GM03348 (cell line): ENCODE measurements at places on chromosomes 12 and 14.
A peak's percentile ranks its signal among the peaks of the same experiment; 100 is the strongest.

DNA sequence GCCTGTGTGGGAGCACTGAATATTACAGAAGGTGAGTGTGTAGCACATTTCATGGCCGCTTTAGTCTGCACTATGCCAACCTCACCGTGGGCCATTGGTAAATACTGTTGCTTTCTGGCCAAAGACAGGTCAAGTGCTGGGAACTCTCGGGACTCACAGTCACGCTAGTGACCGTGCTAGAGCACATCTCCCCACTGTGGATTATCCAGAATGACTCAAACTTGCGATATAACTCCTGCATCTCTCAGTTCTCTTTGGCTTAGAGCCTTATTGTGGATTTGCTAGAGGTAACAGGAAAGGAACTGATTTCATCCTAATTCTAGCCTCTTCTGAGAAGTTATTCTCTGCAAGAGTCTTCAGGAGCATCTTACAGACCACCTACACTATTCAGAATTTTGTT is 86.5 kb downstream of the DAD1 start:
- no peak for DNase-seq

GRCh38 chr12:117148642-117149041 is 41.6 kb downstream of the FBXO21 start:
- DNase-seq, result no peak

DNA sequence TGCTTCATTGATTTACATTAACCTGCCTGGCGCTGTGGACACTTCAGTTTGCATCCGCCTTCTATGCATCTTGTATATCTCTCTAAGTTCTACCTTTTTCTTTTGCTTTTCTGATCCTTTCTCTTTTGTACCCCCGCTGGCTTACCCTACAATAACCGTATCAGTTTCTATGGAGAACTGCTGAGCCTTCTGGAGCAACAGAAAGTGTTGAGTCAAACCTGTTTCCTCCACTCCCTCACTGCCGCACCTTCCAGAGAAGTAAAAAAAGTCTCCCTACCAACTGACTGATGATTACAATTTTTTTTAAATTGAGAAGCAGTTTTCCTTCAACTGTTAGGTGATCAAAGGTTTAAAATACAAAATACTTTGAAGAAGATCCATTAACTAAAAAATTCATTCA is 17.4 kb downstream of the EXD2 start:
- DNase-seq, result no peak

- DNase-seq, result peak; percentile 30
Observed at GRCh38 chr12:69929531-69929930, 104.5 kb downstream of the MYRFL start.

GRCh38 chr12:11855983-11856374 is 206.5 kb downstream of the ETV6 start:
- no peak for DNase-seq

DNA sequence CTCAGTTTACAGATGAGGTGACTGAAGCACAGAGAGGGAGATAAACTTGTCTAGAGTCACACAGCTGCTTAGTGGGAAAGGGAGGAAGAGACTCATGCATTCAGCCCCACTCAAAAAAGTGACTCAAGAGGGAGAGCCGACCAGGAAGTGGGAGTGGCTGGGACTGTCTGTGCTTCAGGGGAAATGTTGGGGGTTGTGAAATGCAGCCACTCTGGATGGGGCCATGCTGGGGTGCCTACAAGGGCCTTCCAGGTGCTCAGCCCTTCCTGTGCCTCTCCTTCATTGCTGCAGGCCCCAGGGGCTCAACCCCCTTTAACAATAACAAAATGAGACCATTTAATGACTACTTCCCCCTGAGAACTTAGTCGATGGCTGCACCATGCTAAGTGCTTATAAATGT is 41.8 kb downstream of the CACNA1C start:
- peak; percentile 70 for DNase-seq

GRCh38 chr14:96341323-96341722 is 21.8 kb downstream of the ATG2B start:
- DNase-seq, result no peak

DNA sequence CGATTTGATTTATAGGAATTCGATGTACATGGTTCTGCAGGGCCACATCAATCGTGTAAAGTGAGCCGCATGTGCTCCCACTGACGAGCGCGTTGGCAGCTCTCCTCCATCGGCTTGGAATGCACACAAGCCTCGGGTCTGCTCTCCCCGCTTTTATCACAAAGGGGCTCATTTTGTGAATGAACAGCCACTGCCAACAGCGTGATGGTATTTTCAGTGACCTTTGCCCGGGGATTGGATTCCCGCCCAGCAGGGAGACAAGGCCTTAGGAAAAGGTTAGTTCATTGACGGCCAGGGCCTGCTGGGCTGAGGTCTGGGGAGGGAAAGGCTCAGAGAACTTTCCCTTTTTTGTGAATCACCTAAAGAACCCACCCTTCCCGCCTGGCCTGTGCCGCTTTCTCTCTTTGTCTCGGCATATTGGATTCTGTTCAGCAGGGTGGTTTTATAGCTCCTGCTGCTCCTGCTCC is 232.1 kb downstream of the MSRB3 start:
- DNase-seq, result no peak

- no peak for DNase-seq
Observed at GRCh38 chr14:77183896-77184295, 2.3 kb downstream of the TMEM63C start.

DNA sequence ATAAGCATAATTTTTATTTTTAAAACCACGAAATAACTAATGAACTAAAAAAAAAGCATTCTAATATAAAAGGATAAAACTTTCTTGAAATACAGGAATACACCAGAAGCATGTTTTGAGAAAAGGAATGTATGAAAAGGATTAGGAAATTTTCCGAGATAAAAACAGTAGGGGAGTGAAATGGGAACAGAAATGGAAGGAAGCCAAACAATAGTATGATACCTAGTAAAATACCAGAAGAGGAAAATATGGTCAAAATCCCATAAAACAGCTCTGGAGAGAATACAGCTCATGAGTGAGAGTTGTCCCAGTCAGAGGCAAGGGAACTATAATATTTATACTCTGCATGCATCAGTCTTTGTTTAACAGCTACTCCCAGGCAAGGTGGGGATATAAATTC is 1016.2 kb downstream of the SLC6A15 start:
- no peak for DNase-seq

DNA sequence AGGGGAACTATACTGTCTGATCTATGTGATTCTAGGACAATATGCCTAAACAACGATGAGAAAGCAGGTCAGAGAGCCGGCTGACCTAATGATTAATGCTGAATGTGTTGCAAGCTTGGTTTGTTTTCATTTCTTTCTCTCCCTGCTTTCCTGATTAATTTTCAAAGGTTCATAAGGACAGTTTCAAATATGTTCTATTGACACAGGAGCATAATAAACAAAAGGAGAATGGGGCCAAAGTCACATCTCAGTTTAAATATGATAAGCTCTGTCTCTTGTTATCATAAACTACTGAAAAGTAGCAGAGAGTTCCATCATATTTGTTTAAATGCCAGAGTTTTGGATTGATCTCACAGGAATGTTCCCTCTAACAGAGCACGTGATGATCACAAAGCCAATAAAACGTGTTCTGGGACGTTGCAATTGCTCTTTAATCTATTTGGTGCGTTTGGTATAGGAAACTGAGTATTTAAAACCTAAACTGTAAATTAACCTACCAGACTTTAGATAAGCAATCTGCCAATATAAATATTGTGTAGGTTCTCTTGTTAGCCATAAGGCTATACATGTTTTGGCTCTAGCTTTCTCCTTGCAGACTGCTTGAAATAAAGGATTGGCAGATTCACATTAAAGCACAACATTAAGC is 3.7 kb upstream of the HSD17B6 start:
- DNase-seq, result no peak

GRCh38 chr12:57575771-57576612 is 15.0 kb upstream of the PIP4K2C start:
- no peak for DNase-seq

- DNase-seq, result no peak
Observed at GRCh38 chr12:102847131-102847530, 69.9 kb downstream of the PAH start.

GRCh38 chr12:78698747-78699146 is 165.8 kb upstream of the SYT1 start:
- no peak for DNase-seq

- DNase-seq, result no peak
Observed at GRCh38 chr14:94675036-94675435, 62.8 kb downstream of the SERPINA3 start.

- DNase-seq, result no peak
Observed at GRCh38 chr12:7352661-7353060, 48.8 kb downstream of the ACSM4 start.

DNA sequence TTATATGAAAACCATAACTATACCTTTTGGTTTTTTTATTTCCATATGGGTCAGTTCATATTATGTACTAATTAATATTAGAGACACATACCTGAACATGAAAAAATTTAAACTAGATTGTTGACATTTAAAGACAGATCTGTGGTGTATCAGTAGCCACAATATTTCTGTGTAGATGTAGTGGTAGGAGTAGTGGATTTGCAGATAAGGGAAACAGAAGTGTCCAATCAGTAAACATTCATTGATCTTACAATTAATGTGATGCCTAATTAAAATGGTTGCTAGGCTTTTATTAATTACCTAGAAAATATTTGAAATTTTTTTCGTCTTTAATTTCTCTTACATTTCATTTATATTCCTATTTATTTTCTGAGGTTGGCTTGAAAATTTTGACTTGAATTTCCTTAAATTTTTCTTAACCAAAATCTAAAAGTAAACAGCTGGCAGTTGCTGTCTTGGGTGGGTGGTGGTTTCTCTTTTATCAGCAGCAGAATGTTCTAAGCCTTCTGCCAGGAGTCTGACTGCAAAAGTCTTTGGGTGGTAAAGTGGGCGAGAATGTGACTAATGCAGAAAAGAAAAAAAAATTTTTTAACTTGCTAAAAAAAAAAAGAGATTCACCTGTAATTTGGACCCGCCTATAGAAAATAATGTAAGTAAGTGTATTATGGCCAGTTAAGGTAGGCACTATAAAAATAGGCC is 2.4 kb downstream of the FGFR1OP2 start:
- DNase-seq, result peak; percentile 23

GRCh38 chr14:67486890-67487289 is 1.6 kb downstream of the TMEM229B start:
- DNase-seq, result no peak

- DNase-seq, result no peak
Observed at GRCh38 chr14:90773196-90773486, 43.1 kb downstream of the TTC7B start.

DNA sequence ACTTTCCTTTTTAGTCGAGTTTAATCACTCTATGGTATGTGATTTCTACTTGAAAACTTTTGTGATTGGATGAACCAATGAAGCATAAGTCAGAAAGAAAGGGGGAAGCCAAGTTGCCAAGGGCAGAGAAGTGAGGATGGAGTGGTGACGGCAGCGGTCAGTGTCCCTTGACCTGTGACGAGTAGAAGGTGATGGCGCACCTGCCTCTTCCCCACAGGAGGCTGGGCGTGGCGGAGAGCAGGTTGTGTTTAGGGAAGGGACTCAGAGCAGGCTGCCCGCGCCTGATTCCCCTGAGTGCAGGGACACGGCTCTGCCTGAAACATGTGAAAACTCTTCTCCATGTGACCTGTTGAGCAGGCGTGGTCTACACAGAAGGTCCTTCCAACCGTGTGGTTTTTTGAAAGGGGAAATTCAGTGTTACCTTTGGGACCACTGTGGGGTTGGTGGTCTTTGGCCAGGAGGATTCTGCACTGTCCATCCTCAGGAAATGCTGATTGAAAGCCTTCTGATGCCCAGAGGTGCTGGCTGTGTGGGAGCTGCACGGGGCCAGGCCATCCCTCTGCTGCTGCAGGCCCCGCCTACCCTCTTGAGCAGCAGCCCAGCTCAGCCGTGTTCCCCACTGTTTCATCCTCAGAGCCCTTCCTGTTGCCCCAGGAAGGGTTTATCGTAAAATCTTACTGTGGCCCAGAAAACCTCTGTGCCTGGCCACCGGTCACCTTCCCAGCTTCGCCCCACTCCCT is 23.5 kb upstream of the AMN start:
- DNase-seq, result no peak
